ENCODE measurements at places on chromosomes 7 and 10. TPM values are rescaled to one million over a fixed set of nuclear protein-coding genes. Genes with fewer than 3 reads are reported as not detected.

Gene DLX5
- not detected for total RNA-seq

- no peak for DNase-seq
These were observed 115.9 kb upstream of the MEOX2 start for GRCh38 chr7:15802425-15802824.

GRCh38 chr10:59354434-59354833 lies 7.9 kb downstream of the FAM13C start:
- DNase-seq = no peak

DNA sequence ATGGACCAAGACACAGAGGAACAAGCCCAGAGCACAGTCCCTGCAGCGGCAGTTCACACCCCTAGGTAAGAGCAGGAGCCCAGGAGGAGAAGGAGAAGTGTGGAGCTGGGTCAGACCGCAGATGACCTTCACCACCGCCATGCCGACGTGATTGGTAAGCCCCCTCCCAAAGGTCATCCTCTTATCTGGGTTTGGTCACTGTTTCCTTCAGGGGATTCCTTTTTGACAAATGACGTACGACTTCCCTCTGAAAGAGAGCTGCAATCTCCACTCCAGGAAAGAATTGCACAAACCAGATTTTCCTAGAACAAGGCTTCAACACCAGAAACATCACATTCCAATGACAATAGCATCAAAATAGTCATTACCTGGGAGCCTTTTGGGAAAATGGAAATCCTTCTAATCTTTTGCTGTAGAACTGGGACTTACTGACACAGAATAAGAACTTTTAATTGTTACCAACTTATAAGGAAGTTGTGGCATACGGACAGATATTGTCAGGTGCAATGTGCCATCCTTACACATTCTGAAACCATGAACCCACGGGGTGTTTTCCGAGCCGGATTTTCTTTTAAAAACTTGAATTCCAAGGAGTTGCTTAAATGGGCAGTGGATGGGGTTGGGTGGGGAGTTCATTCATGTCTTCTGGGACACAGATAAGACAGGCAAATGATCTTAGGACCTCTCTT lies 20.8 kb upstream of the ADAM12 start:
- no peak for DNase-seq

DNA sequence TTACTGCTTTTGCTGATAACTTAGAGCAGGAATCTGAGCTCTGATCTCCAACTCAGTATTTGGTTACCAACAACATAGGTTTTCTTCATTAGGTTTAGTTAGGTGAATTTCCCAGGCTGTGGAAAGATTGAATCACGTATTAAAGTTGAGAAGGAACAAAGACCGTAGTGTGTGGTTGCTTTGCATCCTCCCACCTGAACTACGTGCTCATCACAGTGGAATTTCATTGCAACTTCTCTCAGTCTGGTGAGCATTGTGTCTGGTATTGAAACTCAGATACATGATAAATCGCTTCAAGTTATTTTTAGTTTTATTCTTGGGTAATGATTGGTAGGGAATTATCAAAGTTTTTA lies 139.4 kb upstream of the AKR1E2 start:
- DNase-seq = no peak

Measured in left ventricle myocardium inferior (tissue), 1 donor.